ENCODE measurements at places on chromosomes 7 and 10.

GRCh38 chr7:43511769-43512515 is 71.0 kb upstream of the STK17A start:
- DNase-seq = no peak

DNA sequence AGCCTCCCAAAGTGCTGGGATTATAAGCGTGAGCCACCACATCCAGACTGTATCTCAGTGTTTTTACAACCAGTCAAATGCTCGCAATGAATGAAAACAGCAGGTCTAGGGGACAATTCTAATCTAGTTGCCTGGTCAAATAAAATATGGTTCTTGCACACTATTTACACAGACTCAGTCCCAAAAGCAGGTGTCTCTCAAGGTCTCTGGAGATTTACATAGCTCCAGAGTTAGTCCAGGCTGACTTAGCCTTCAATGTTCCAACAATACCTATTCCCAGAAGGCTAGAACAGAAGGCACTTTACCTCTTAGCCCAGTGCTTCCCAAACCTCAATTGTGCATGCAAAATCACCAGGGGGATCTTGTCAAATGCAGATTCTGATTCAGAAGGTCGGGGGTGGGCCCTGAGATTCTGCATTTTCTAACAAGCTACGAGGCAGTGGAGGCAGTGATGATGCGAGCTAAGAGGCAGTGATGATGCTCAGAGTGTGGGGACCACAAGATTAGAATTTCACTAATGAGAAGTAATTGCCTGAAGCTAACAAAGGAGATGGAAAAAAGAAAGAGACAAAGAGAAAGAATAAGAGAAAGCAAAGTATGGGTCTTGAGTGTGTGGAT is 6.4 kb downstream of the KIAA1549 start:
- DNase-seq = no peak

- DNase-seq = no peak
Observed at GRCh38 chr7:111346219-111346618, 216.1 kb downstream of the IMMP2L start.

- no peak for DNase-seq
Observed at GRCh38 chr7:8261711-8262695, at the start of gene ICA1. Gene ICA1, minus strand, starts transcription at chr7:8262167. Its CDS starts 26,241 bp downstream, at chr7:8235926.

GRCh38 chr7:24501009-24501408 is 72.2 kb upstream of the PALS2 start:
- DNase-seq = no peak

- no peak for DNase-seq
Observed at GRCh38 chr7:132575982-132576720, at the start of gene PLXNA4. Gene PLXNA4, minus strand, starts transcription at chr7:132576470. Its CDS starts 67,777 bp downstream, at chr7:132508693.

- no peak for DNase-seq
Observed at GRCh38 chr10:27612551-27613035, 108.5 kb downstream of the RAB18 start.

Measured in T-cell (primary cell).